ENCODE measurements at places on chromosomes 16 and 17.

- DNase-seq, result no peak
Observed at GRCh38 chr16:68563631-68564381, 24.7 kb downstream of the ZFP90 start.

DNA sequence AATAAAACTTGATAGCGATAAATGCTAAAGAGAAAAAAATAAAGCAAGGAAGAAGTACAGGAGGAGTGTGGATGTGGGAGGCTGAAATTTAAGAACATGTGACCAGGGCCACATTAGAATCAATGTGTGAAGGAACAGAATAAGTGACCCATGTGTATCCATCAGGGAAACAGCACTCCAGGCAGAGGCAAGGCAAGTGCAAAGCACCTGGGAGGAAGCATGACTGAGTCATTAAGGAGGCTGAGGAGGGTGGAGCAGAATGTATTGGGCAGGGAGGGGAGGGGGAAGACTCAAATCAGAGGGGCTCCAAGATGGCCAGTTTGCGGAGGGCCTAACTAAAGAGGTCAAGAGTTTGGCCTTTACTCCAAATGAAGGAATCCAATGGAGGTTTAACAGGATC is 8.0 kb downstream of the CDR2 start:
- no peak for DNase-seq

- DNase-seq, result peak; percentile 42
Observed at GRCh38 chr16:66878067-66878466, 2.2 kb upstream of the PDP2 start.

DNA sequence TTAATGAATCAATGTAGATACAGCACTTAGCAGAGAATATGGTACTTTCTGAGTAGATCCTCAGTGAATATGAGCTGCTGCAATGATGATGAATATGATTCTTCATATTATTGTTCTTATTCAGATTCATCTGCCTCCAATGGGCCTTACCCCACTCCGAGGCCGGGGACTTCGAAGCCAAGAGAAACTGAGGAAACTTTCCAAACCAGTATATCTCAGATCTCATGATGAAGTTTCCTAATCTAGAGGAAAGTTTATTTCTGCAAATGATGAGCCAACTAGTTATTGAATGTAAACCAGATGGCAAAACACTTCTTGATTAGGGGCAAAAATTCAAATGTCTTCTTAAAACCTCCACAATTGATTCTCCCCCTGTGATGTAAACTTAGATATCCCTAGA is 23.3 kb downstream of the LYRM1 start:
- DNase-seq, result no peak

GRCh38 chr17:27549251-27549893 is 81.6 kb upstream of the LGALS9 start:
- no peak for DNase-seq

DNA sequence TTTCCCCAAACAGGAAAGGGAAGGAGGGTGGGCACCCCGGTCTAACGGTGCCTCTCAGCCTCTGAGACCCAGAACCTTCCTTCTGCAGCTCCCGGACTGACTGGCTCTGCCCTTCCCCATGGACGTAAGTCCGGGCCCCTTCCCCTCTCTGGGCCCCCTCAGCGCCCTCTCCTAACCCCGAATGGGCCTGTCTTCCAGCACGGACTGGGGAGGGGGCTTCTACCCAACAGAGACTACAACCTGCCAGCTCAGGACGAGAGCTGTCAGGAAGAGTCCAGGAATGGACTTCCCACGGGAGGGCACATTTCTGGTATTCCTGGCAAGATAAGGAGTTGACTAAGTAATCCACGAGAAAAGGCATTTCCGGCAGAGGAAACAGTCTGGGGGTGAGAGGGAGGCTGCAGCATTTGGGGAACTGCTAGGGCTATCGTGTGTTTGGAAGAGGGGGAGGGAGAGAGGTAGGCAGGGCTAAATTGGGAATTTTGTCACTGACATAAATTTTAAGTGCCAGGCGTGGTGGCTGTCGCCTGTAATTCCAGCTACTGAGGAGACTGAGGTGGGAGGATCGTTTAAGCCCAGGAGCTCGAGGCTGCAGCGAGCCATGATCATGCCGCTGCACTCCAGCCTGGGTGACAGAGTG is 12.1 kb upstream of the ALDOA start:
- peak; percentile 52 for DNase-seq
